Naive B cell (primary cell): ENCODE measurements at places on chromosomes 4 and X. TPM values are rescaled to one million over a fixed set of nuclear protein-coding genes. Genes with fewer than 3 reads are reported as not detected.
A peak's percentile ranks its signal among the peaks of the same experiment; 100 is the strongest.

- no peak for DNase-seq
Observed at GRCh38 chrX:73979551-73980131, 324.3 kb upstream of the ZCCHC13 start.

DNA sequence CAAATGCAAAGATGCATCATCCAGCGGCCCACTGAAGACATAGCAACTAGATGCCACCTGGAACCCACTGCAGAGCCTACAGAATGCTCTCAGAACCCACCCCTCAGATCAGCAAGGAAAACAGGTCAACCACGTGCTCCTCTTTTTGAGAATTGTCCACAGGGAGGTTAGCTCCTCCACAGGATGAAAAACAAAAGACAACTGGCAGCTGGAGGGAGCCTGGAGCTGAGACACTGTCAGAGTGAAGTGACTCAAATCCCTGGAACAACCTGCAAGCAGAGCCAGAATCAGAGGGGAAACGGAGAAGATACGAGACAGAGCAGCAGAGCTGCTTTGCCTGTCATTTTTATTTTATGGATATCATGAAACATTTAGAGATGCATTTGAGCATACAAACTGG, 277.6 kb downstream of the GASK1B start:
- no peak for DNase-seq

- DNase-seq: no peak
Observed at GRCh38 chr4:186685767-186686183, 37.9 kb downstream of the FAT1 start.

GRCh38 chr4:25590171-25590570, 65.5 kb upstream of the SLC34A2 start:
- DNase-seq: no peak

GRCh38 chrX:142084611-142085010, 120.5 kb downstream of the MAGEC2 start:
- no peak for DNase-seq

GRCh38 chrX:23317799-23318724, 16.6 kb upstream of the PTCHD1 start:
- peak; percentile 19 for DNase-seq

GRCh38 chr4:80751200-80751599, 279.3 kb upstream of the BMP3 start:
- DNase-seq: no peak

GRCh38 chrX:78092296-78092695, 11.8 kb upstream of the PGK1 start:
- no peak for DNase-seq

DNA sequence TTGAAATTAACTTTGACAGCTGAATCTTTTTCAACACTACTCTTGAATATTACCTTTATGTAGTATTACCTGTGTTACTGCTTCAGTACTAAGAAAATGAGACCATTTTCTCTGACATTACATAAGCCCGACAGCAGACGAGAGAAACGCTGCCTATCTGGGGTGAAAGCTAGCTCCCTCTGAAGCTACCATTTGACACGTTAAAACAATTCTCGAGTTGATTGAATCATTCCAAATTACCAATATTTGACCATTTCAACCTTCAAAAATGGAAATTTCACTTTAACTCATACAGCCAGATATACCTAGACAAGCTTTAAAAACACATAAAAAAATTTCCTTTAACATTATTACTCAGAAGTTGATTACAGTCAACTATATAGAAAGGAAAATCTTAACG, 836 bp downstream of the GPM6A start:
- DNase-seq: no peak

DNA sequence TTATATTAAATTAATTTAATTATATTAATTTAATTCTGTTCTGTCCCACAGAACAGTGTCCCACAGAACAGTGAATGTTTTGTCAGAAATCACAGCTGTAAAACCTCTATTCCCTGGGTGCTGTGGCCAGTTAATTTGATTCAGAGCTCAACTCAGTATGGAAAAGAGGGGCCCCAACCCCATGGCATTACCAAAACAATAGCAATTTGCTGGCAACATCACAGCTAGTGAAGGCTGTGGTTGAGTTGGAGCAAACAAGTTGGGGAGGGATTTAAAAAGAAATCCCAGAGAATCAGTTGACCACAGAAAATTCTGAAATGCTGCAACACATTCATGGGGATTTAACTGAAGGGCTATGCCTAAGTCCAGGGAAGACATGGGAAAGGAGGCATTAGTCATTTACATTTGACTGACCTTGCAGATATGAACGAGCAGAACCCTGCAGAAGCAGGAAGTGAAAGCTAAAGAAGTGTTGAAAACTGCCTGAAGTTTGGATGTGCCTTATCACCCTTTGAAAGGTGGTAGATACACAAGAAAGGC, 30.1 kb downstream of the PDHA2 start:
- no peak for DNase-seq

- no peak for DNase-seq
Observed at GRCh38 chrX:15158736-15159406, 111.0 kb downstream of the ASB9 start.

DNA sequence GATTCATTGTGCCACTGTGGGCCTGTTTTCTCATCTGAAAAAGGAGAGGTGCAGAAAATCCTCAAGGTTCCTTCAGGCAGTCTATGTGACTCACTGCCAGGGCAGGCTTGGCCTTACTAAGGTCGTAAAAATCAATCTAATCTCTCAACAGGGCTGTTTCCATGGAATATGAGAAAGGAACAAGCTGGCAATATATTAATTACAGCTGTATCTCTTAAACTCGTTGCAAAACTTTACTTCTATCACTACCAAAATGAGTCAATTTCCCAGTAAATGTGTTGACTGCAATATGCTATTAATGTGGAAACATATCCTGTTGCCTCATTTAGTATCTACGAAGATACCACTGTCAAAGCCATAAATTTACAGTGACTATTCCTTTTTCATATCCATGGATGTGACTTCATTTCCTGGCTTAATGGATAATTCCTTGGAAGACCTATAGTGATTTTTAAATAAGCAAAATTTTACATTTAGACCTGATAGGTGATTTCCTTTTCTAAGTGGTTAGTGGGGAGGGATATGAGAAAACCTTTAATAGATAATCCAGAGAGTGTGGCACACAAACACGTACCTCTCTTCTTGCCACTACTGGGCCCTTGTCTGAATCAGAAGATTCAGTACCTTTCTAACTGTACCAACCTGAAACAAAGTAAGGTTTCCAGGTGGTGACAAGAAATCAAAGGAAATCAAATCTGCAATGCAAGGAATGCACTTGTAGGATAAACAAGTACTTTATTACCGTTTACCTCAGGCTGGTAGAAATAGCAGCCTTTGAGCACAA, 127.4 kb upstream of the FTHL17 start:
- no peak for DNase-seq

GRCh38 chr4:180314972-180315371, 1928.2 kb upstream of the TENM3 start:
- peak; percentile 11 for DNase-seq

GRCh38 chr4:53752124-53752523, 160.8 kb upstream of the LNX1 start:
- no peak for DNase-seq

DNA sequence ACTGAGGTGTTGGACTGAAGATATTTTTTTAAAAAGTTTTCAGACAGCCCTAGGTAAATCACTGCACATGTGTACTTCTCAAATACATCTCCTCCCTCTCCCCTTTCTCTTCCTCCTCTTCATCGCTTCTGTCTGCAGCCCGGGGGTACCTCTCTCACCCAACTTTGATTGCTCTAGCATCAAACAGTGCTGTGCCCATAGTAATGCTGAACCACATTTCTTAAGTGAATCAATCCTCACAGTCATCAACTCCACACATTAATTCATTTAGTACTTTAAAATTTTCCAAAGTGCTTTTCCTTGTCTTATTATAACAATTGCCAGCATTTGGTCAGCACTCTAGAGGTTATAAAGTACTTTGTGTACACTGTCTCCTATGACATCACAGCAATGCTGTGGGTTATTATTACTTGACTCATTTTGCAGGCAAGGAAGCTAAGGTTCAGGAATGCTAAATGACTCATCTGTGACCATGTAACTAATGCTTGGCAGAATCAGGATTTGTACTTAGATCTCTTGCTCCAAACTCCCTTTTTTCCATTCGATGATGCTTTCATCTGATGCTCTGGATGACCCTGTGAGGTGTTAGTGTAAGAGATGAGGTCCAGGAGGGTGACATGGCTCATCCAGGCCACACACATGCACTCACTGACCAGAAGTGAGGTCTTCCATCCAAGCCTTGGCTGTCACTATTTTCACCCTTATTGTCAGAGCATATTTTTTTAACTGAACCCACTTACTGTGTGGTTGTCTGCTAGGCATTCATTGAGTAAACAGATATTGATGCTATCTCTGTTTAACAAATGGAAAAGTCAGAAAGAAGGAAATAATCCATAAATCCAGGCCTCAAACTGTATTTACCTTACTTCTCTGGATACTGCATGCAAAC, 58.8 kb downstream of the RHOH start:
- DNase-seq: no peak

GRCh38 chrX:74421036-74421739, at the start of gene SLC16A2:
SLC16A2 (plus strand) TSS chrX:74421493; CDS start chrX:74421638, 145 bp downstream.
- DNase-seq: peak; percentile 12

- no peak for DNase-seq
Observed at GRCh38 chr4:15291122-15291521, 136.7 kb upstream of the C1QTNF7 start.

GRCh38 chrX:134865682-134866255, 125.0 kb upstream of the SMIM10 start:
- no peak for DNase-seq

GRCh38 chr4:83315341-83315870, 19.2 kb downstream of the HPSE start:
- DNase-seq: no peak

DNA sequence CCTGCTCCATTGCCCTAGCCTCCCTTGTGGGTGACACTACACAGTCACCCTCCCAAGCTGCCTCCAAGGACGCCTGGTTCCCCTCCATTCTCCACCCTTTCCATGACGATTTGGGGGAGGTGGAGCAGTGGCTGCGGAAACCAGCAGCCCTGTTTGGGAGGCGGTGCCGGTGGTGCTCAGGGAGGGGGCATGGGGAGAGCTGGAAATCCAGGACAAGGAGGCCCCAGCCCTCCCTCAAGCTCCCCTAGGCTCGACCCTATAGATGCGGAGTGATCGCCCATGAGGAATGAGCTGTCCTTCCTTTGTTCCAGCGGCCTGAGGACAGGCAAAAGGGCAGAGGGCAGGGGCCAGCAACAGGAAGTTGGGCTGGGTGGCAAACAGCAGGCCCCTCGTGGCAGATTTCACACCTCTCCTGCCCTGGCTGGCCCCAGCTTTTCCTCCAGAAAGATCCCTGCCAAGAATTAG, 3.6 kb upstream of the RENBP start:
- DNase-seq: no peak

- DNase-seq: no peak
Observed at GRCh38 chr4:83150653-83151330, 36.3 kb upstream of the PLAC8 start.

GRCh38 chrX:72142094-72142793, 10.5 kb upstream of the RTL5 start:
- DNase-seq: peak; percentile 33

CPLX1 gene
- not detected for polyA plus RNA-seq

PAGE4 gene
- polyA plus RNA-seq: not detected

SHOX gene
- polyA plus RNA-seq: not detected

RTL3 gene
- not detected for polyA plus RNA-seq

RAB33A gene
- 1.9 TPM for polyA plus RNA-seq

SAGE1 gene
- polyA plus RNA-seq: not detected

RNF150 gene
- polyA plus RNA-seq: not detected

TLR3 gene
- 0.47 TPM for polyA plus RNA-seq
